GM12864 (cell line): ENCODE measurements at places on chromosomes 4 and X.
A peak's percentile ranks its signal among the peaks of the same experiment; 100 is the strongest.

GRCh38 chrX:39630344-39630743 lies 467.4 kb downstream of the BCOR start:
- no peak for DNase-seq

- no peak for DNase-seq
Measured at GRCh38 chr4:161829591-161829990, 334.2 kb downstream of the FSTL5 start.

DNA sequence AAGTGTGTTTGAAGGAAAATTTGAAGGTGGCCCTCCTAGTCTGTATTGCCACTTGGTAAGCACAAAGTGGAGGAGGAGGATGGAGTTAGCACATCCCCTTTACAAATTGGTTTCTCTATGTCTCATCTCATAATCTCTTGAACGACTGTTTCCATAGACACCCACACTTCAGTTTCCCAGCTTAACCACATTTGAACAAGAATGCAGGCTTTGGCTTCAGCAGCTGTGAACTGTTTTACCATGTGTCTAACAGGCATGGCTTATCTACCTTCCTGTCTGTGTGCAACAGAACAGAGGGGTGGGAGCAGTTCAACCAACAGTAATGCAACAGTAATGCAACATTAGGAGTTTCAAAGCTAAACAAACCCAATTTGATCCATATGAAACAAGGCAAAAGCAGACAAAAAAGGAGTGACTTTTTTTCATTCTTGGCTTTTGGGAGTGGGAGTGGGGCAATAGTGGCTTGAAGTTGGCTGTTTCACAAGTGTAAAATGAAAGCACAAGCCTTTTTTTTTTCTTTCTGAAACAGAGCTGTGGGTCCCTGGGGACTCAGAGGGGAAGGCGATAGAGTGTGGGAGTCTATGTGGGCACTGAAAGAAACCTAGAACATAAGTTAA lies 108.0 kb downstream of the ITM2A start:
- DNase-seq, result peak; percentile 90

GRCh38 chrX:117957128-117957527 lies 159.5 kb downstream of the KLHL13 start:
- DNase-seq, result no peak

- no peak for DNase-seq
Measured at GRCh38 chr4:154643493-154643892, 31.0 kb upstream of the FGG start.
